ENCODE measurements at places on chromosomes 2 and 18.
A peak's percentile ranks its signal among the peaks of the same experiment; 100 is the strongest.

DNA sequence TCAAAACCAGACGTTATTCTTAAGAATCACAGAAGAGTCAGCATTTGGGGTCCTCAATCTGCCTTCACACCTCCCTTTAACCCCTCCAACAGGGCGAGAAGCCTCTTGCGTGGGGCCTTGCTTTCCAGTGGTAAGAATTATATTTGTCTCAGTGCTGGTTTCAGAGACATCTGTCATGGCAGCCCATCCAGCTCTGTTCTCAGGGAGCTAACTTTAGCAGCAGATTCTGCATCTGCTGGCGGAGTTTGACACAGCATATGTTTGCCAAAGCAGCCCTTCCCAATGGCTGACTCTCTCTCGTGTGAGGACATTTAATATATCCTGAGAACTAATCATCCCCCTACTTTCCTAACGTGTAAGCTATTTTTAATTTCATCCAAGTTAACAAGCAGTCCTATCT lies 91.5 kb upstream of the BCL11A start:
- DNase-seq = no peak

DNA sequence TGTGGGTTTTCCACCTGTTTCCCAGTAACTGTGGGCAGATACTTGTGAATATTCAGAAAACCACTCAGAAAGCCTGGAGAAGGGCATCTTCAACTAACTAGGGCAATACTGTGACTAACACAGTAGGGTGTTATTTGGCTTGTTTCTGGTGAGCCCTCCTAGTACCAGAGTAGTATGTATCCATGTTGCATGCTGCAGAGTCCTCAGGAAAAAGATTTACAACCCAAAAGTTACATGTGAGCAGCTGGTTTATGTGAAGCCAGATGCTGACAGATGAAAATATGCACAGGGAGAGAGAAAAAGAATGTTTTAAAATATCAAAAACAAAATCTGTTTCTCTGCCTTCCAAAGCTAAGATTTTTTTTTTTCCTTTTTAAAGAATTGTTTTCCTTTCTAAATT lies 333.2 kb upstream of the UBE2E3 start:
- no peak for DNase-seq

DNA sequence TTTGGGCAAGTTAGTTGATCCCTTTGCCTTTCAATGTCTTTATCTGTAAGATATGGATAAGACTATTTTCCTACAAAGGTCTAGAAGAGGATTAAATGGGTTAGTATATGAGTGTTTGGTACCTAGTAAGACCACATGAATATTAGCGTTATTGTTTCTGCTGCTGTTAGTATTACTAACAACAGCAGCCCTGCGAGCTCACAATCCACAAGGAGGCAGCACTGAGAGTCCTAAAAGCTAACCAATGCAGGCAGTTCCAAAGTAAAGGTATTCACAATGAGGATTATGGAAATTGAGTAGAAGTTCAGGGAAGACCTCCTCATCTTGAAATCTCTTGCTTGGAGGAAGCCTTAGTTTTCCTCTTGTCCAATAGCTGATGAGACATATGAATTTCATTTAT lies 248.9 kb downstream of the TDRD15 start:
- no peak for DNase-seq

GRCh38 chr18:3054780-3055179 lies 41.8 kb upstream of the LPIN2 start:
- no peak for DNase-seq

DNA sequence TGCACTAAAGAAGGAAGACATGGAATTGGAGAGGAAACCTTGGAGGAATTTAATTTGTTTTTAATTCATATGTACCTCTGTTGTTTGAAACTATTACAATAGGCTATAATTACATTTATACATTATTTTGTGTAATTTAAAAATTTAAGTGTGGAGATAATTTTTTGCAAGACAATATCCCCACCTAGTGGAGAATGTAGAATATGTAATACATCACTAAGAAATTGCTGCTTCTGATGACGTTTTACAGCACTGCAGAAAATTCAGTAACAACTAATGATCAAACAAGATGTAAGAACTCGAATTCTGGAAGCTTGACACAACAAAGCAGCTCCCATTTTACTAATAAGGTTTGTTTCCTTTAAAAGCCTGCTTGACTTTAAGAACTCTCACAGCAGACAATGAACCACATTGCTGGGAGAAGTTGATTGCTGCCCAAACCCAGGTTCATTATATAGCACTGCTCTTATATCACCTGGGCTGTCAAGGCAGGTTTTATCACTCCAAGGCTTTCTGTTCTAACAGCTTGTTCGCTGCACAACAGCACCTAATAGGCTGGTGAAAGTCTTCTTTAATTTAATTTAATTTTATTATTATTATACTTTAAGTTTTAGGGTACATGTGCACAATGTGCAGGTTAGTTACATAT lies 53.4 kb downstream of the THADA start:
- no peak for DNase-seq

GRCh38 chr2:18548621-18549020 lies 11.8 kb downstream of the RDH14 start:
- no peak for DNase-seq

GRCh38 chr2:73614997-73615396 lies 27.2 kb downstream of the NAT8 start:
- no peak for DNase-seq

DNA sequence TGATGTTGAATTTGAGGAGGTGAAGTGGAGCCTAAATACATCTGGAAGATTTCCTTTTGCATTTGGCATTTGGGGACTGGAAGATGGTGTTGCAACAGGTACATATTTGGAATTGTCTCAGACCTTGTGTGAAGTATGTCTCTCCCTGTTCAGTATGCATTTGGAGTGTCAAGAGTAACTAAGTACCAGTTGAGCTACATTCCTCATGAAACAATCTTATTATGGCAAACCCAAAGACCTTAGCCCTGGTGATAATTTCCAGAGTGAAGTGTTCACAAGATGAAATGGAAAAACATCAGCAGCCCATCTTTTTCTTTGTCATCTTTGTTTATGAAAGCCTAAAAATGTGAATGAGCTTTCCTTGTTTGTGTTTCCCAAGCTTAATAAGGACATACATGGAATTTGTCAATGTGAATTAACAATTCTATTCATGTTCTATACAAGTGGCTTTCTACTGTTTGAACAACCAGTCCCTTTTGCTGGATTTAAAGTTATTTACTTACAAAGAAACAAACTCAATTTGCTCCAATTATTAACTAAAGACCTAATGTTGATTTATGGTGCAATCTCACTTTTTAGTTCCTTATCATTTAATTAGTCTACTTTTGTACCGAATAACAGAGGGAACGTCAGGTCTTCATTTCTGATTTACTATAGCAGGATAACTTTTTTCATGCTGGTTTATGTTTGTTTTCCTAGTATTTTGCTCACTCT lies 42.1 kb upstream of the PPP1R1C start:
- DNase-seq = no peak

- no peak for DNase-seq
Measured at GRCh38 chr18:2538236-2538635, 33.1 kb downstream of the METTL4 start.

DNA sequence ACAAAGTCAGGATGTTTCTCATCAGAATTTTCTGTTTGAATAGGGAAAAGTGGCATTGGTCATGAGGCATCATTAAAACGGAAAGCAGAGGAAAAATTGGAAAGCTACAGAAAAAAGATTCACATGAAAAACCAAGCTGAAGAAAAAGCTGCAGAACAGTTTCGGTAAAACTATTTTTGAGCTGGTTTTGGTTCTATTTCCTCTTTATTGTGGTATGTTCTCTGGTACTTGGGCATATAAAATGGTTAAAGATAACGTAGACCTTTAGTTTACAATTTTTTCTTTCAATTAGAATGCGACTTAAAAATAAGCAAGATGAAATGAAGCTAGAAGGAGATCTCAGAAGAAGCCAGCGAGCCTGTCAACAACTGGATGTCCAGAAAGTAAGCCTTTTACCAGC lies 7.6 kb downstream of the GPATCH11 start:
- no peak for DNase-seq

- DNase-seq = no peak
Measured at GRCh38 chr2:151945186-151945585, 117.0 kb upstream of the ARL5A start.

GRCh38 chr2:71499691-71500090 lies 46.3 kb downstream of the DYSF start:
- DNase-seq = no peak

DNA sequence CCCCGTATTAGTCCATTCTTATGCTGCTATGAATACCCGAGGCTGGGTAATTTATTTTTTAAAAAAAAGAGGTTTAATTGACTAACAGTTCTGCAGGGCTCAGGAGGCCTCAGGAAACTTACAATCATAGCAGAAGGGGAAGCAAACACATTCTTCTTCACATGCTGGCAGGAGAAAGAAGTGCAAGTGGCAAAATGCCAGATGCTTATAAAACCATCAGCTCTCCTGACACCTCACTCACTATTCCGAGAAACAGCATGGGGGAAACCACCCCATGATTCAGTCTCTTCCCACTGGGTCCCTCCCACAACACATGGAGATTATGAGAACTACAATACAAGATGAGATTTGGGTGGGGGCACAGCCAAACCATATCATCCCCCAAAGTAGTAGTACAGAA lies 2148.5 kb upstream of the PIK3C3 start:
- DNase-seq = no peak

DNA sequence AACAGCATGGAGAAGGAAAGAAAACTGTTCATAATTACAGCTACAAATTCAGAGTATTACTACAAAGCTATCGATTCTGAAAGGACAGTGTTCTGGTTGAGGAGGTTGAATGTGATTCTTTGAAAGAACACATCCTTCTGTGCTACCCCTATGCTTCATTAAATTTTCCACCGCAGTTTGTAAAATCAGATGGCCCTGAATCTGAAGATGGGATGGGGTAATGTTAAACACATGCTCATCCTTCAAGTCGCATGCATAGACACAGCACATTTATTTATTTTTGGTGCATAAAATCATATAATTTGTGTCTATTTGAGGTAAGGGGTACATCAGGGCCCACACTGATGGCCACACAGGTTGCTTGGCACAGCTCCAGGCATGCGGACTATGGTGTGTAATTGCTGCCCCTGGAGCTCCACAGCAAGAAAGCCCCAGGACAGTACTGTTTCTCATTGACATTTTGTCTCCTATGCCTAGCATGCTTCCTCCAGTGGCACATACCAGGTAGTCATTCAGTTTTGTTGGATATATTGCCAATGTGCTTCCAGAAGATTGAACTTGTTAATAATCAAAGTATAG lies 238.8 kb upstream of the TANK start:
- DNase-seq = no peak

DNA sequence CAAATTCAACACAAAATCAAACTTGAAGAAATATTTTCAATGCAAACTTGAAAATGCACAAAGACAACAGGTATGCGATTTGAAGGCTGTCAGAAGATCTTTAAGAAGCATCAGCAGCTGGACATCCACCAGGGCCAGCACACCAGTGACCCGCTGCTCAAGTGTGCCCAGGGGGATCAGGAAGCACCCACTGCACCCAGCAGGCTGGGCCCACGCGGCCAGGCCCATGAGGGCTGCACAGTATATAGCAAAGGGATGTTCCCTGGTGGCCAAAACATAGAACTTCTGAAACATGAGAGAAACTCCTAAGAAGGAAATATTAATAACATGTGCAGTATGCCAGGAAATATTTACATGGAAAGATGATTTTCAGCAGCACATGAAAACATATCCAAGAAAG lies 25.0 kb downstream of the WDFY1 start:
- no peak for DNase-seq

GRCh38 chr18:58800582-58800981 lies 64.1 kb upstream of the ZNF532 start:
- DNase-seq = no peak

- no peak for DNase-seq
Measured at GRCh38 chr2:54750040-54750439, 26.6 kb downstream of the EML6 start.

DNA sequence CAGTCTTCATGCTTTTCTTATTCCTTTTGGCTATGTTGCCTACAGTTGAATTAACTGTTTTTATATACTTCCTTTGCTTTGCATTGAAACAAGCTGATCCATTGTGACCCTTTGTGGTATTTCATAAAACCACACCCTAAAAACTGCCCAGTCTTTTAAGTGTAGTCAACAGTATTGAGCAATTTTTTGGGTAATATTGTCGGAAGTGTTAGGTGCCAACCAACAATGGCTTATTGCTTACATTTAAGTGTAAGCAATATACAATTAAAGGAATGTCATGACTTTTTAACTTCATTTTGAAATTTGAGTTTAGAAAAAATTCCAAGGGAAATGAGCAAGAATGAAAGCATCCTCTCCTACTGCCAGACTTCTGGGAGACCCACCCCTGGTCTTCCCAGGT lies 174.1 kb downstream of the NEDD4L start:
- no peak for DNase-seq

DNA sequence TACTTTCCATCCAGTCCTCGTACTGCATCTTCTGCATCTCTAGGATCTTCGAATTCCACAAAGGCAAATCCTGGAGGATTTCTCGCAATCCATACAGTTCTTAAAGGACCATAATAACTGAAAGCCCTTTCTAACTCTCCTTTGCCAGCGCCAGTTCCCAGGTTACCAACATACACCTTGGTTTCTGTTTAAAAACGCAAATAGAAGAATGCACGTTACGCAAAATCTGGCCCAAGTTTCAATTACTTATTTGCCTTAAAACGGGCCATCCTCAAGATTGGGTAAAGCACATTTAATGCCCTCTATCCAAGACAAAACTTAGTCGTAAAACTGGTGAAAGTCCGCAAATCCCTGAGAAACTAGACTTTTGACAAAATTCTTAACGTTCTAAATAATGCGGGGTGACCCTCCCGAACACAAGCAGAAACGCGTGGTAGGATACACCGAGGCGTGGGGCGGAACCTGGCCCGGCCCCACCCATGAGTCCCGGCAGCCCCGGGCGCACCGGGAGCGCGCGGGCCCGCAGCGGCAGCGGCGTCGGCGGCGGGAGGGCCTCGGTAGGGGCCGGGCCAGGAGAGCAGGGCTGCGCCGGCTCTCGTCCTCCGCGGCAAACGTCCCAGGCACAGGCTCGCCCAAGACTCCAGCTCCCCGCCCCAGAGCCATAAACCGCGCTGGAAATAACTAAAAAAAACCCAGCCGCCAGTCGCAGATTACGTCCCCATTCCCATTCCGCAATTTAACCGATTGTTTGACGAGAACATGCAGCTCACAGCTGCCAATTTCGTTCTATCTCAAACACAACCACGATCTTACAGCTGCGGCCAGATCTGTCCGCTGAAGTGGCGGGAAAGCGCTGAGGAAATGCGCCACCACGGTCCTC lies 910 bp downstream of the SRSF7 start:
- peak; percentile 51 for DNase-seq

GRCh38 chr2:72985891-72986683 lies 68.8 kb downstream of the EMX1 start:
- no peak for DNase-seq

- no peak for DNase-seq
Measured at GRCh38 chr2:64599469-64599868, 54.2 kb downstream of the SERTAD2 start.
